GM20000 (cell line): ENCODE measurements at places on chromosomes 5 and 9.

GRCh38 chr9:115850548-115851304 lies 302.9 kb upstream of the PAPPA start:
- DNase-seq: no peak

DNA sequence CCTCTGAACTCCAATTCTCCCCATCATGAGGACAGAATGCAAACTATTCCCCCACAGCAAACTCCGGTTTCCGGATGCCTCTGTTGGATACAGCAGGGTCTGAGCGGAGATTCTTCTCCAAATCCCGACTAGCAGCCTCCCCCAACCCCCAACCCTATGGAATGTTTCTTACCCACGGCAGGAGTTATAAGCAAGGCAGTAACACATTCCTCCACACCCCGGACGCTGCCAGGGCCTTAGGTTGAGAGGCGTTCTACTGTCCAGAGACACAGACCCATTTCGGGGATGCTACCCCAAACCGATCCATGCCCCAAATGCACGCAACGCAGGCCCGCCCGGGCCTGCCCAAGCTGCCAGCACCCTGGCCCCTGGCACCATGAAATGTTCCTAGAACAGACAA lies 85.6 kb upstream of the LMX1B start:
- no peak for DNase-seq

- peak; percentile 81 for DNase-seq
Observed at GRCh38 chr5:177553671-177554429, 513 bp downstream of the FAM193B start.

GRCh38 chr9:108857572-108857971 lies 1.8 kb upstream of the ACTL7B start:
- no peak for DNase-seq
